Left colon (tissue), 2 donors: ENCODE measurements at places on chromosomes 7 and 10.

GRCh38 chr10:75407713-75408508 is 6.3 kb upstream of the ZNF503 start:
- peak; percentile 38 for DNase-seq

DNA sequence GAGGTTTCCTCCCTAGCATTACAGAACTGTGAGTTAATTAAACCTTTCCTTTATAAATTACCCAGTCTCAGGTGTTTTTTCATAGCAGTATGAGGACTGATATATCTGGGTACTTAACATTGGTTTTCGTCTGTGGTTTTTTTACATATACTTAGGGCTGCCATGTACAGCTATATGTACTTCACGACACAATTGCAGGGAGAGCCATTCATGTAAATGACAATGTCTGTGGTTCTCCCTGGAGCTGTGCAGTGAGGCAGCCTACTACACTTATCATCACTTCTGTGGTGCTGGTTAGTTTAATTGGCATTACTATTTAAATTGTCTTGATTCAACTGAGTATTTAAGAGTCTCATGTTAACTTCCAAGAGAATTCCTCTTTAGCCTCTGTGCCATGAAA is 40.7 kb downstream of the AVL9 start:
- DNase-seq, result no peak

DNA sequence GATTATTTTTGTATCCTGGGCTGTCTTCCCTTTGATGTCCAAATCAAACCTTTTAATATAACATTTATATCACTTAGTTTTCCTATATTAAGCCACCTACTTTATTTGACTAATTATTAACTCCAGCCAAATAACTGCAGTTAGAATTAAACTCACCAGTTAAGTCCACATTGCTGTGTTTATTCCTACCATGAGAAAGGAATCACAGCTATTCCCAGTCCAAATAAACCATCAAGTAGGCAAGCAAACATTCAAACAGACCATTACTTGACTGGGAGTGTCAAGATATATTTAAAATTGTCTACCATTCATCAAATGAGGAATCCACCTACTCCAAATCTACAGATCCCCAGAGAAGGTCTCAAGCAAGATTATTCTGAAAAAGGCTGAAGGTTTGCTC is 22.4 kb downstream of the PDE1C start:
- DNase-seq, result no peak

GRCh38 chr10:15200626-15201025 is 32.1 kb upstream of the NMT2 start:
- DNase-seq, result no peak

GRCh38 chr7:64951250-64951848 is 39.5 kb downstream of the ZNF117 start:
- DNase-seq, result no peak

- DNase-seq, result no peak
Observed at GRCh38 chr7:73918926-73919693, 58.2 kb downstream of the TMEM270 start.

- no peak for DNase-seq
Observed at GRCh38 chr7:115911465-115911864, 119.1 kb downstream of the TFEC start.
